Kidney epithelial cell (primary cell): ENCODE measurements at places on chromosomes 16 and 17. TPM values are rescaled to one million over a fixed set of nuclear protein-coding genes. Genes with fewer than 3 reads are reported as not detected.

The SLC5A11 gene
- not detected in 2 replicates for total RNA-seq

The CDH5 gene
- total RNA-seq: 0.67 and 2.1 TPM in 2 replicates

The DPEP1 gene
- total RNA-seq: 1.2 and 3.1 TPM in 2 replicates

The OTOP2 gene
- total RNA-seq: not detected in 2 replicates

The KRT39 gene
- not detected in 2 replicates for total RNA-seq

The CCL17 gene
- not detected in 2 replicates for total RNA-seq

The TBX6 gene
- 0.55 and 0.58 TPM in 2 replicates for total RNA-seq

The SECTM1 gene
- total RNA-seq: 0.07 TPM in 1 of 2 replicates, not detected in the other

The PPP1R27 gene
- total RNA-seq: 0.38 TPM in 1 of 2 replicates, not detected in the other

The TMEM106A gene
- total RNA-seq: 4.0 and 5.6 TPM in 2 replicates

The KRTAP2-1 gene
- total RNA-seq: not detected in 2 replicates

The EVPL gene
- 8.5 and 8.8 TPM in 2 replicates for total RNA-seq

The AATK gene
- total RNA-seq: 0.33 and 0.55 TPM in 2 replicates

The CDK5R1 gene
- 16.0 and 17.4 TPM in 2 replicates for total RNA-seq
